ENCODE measurements at places on chromosomes 5 and 9.

DNA sequence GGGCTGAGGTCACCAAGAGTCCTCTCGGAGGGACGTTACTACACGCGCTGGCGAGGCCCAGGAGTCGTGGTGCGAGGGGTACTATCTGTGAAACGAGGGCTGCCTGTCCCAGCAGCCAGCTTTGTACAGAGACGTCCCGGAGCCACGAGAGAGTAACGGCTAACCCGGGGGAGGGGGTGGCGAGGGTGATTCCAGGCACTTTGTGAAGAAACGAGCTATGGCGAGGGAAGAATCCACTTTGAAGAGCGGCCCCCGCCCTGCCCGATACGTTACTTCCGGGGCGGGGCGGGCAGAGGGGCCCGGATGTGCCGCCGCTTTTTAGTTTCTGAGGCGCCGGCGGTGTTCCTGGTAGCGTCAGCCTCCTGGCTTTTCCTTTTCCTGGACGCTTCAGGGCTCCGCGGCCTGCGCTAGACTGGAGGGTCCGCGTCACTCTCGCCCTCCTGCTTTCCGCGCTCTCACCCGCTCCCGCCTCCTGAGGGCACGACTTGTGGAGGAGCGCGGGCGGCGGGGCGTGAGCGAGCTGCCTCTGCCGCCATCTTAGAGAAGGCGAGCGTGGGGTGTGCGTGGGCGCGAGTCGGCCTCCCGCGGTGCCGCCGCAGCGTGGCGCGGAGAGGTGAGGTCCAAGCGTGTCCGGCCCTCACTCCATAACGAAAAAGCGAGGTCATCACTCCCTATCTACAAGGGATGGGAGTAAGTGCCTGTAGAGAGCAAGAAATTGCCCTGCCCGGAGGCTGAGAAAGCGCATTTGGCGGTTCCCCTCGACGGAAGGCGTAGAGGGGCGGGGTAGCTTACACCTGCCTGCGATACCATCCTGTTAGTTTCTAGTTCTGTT is 580 bp upstream of the RFX3 start:
- peak; percentile 94 for DNase-seq

DNA sequence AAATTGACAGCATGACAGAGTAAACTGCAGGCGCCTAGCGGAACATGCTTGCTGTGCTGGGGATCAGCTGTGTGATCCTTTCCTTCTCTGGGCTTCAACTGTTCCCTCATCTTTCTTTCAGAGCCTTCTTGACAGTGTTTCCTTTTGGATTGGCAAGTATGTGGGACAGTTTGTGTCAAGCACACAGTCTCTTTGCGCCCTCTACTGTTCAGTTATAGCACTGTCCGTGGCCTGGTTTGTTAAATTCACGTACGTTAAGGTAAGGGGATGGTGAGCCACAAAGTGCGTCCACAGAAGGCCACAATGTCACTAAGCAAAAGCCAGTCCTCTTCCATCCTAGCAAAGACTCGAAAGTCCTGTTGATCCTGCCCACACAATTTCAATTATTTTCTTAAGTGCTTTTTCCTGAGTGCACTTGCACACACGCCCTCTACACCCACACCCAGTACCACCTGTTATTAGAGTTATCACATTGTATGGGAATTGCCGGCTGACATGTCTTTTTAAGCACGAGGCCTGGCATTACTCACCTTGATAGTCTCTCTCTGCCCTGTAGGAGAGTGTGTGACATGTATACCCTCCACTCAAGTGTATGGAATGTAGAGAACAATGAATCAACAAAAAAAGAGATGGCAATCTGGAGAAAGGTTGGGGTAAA is 22.5 kb upstream of the PTPN3 start:
- peak; percentile 33 for DNase-seq

GRCh38 chr5:12419075-12419474 is 514.8 kb upstream of the CTNND2 start:
- no peak for DNase-seq

DNA sequence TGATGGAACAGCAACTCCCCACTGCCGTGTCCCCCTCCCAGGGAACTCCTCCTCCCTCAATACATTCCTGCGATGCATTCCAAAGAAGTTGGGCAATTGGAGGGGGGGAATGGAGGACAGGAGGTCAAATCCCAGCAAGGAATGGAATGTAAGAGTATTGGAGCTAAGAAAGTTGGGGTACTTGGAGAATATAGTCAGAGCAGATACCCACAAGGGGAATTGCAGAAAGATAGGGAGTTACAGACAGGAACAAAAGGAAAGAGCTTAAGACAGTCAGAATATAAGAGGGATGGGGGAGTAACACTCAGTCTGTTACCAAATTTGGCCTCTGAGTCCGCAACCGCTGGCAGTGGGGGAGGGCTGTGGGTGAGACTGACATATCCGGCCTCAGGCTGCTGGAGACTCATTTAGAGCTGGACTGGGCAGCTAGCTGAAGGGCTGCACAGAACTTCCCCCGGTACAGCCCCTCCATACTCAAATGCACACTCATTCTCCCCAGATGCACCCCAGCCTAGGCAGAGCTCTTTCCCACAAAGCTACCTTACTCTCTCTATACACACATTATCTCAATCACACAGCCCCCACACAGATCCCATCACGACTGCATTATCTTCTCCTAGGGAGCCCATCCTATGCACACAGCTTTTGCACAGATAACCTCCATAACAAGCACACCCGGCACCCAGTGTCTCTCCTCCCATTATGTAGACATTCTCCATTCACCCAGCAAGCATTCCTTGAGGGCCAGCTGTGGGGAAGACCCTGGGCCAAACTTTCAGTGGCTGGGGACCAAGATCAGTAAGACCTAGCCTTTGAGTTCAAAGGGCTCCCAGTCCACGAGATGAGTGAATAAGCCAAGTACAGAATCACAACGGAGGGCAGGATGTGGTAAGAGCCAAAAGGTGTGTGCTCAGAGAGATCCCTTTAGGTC is 3.7 kb downstream of the TLN1 start:
- no peak for DNase-seq

DNA sequence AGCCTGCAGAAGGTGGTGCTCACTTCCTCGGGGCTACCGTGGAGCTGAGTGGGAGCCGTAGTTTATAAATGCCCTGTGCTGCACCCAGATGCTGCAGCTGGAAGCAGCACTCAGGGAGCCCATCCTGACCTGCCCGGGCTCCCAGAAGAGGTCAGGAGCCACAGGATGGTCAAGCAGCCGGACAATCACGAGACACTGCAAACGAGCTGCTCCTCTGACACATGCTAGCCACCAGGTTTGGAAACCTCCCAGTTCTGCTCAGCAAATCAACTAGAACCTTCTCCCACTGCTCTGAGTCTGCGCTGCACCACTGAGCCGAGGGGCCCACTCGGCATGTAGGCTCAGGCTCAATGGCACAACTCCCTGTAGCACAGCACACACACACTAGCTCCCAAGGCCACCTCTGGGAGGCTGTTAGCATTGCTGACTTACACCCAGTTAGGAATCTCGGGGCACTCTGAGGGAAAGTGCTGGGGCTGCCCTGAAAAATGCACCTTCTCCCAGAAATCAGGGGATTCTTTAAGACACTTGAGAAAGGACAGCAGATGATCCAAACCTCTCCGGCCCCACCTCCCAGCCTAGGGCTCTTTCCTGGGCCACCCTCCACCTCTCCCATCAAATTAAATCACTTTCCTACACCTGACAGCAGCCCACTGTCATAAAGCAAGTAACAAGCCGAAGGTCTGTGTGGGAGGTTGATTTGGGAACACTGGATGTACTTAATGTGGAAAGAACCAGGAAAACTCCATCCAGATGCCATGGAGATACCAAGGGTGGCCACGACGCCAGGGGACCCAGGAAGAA is 59.1 kb downstream of the PSMB7 start:
- no peak for DNase-seq

- no peak for DNase-seq
Observed at GRCh38 chr9:110240198-110240597, 16.1 kb downstream of the TXN start.

- no peak for DNase-seq
Observed at GRCh38 chr9:70362952-70363351, 51.5 kb downstream of the KLF9 start.

DNA sequence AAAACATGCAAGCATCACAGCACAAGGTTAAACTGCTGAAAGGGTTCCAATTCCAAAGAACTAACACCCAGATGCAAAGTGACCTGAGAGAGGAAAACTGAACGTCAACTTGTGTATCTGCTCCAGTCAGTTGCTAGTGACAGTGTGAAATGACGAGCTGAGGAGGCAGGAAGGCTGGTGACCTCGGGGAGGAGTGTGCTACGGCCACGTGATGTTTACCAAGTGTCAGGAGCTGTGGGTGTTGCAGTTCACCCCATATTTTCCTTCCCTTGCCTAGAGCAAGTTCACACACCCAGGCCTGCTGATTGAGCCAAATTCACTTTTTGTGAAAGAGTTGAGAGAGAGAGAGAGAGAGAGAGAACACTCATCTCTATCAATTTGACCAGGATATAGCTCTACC is 231.6 kb upstream of the ANKH start:
- no peak for DNase-seq

GRCh38 chr9:19946441-19947109 is 157.7 kb upstream of the SLC24A2 start:
- peak; percentile 36 for DNase-seq

DNA sequence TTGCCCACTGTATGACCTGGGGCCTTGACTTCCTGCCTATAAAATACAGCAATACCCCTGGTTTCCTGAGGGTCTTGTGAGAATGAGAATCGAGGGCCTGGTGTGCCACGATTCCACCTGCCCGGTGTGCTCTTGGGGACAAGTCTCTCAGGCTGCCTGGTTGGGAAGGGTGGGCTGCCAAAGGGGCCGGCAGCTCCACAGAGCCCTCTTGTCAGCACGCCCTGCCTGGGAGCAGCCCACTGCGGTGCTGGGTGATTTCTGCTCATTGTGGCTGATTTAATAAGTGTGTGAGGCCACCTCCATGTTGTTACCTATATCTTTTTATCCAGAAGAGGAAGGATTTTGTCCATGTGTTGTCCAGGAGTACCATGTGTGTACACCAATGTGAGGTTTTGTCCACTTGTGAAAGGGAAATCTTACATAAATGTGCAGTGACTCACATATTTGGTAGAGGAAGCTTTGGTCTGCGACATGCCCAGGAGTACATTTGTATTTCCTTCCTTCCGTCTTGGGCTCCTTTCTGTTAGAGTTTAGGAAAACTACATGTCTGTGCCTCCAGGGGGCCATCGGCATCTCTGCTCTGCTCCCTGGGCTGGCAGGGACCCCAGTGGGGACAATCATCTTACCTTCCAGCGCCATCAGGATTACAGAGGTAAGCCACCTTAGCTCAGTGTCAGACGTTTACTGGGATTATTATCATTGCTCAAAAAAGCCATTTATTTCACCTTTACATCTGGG is 108.6 kb downstream of the PHF2 start:
- DNase-seq: no peak

DNA sequence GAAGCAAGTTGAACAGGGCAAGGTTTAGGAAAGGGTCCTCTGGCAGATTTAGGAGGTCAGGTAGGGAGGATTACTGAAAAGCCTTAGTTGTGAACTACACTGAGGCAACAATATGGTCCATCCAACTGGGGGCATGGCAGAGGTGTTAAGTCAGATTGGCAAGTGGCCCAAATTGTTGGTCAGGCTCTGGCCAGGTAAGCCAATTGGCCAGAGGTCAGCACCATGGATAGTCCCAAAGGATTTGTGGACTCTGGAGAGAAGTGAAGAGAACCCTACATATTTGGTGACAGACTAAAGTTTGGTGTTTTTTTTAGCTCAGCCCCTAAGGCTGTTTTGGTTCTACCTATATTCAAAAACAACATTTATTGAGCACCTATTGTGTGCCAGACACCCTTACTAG is 39.1 kb upstream of the RASGRF2 start:
- no peak for DNase-seq

- no peak for DNase-seq
Observed at GRCh38 chr9:20693068-20693467, 9.0 kb downstream of the FOCAD start.

- no peak for DNase-seq
Observed at GRCh38 chr5:22465177-22465576, 388.0 kb downstream of the CDH12 start.

DNA sequence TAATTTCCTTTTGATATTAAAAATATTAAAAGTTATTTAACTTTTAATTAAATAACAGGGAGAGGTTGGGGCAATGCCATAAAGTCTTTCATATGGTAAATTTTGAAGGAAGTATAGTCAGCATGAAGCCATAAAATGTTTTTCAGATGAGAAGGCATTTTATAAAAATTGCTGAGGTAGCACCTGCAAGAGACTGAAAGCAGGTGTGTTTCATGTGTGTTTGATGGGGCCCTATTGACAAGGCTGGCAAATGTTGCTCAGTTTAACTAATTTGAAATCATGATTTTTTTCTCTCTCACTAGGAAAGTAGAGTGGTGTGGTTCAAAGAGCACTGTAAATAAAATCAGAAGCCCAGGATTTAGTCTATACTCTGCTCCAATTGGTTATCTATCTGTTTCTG is 805.8 kb upstream of the C9orf72 start:
- no peak for DNase-seq

DNA sequence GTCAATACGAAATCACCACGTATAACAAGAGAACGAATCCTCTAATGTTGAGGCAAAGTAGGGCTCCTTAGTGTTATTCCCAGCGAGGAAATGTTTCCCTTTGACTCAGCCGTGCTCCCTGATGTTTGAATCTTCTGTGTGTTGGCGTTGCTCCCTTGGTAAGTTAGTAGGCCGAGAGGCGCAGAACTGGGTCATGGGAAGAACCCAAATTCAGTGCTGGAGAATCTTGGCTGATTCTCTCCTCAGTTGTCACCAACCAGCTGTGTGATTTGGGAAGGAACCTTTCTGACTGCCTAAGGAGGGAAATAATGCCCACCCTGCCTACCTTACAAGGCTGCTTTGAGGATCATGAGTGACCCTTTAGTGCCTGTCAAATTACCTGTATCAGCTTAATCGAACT is 22.5 kb downstream of the PRKACG start:
- no peak for DNase-seq

DNA sequence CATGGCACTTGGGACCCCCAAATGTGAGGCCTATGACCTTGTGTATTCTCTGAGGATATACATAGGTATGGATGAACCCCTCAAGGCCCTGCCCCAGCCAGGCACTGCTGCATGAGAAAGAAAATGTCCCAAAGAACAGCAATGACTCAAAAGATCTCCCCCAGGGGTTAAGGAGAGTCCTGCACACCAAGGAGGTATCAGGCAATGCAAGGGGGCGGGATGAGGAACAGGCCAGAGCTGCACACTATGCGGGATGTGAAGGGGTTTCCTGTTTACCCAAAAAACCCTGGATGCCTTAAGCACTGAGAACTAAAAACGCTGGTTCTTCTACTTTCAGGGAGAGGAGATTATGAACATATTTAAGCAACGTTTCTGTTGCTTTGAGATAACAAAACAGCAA is 3.4 kb downstream of the RAPGEF1 start:
- no peak for DNase-seq

GRCh38 chr5:146647656-146648199 is 131.7 kb upstream of the GPR151 start:
- peak; percentile 71 for DNase-seq

Data from NCI-H446 (cell line).